ENCODE measurements at places on chromosomes 4 and X. TPM values are rescaled to one million over a fixed set of nuclear protein-coding genes. Genes with fewer than 3 reads are reported as not detected.

LIMCH1 gene
- 7.5 TPM for total RNA-seq

CLDN34 gene
- total RNA-seq, result not detected

TRIM2 gene
- total RNA-seq, result 10.1 TPM

CLNK gene
- not detected for total RNA-seq

CENPVL1 gene
- total RNA-seq, result not detected

COL4A5 gene
- 26.7 TPM for total RNA-seq

SLC26A1 gene
- total RNA-seq, result not detected

TLR1 gene
- total RNA-seq, result 3.2 TPM

C4orf51 gene
- total RNA-seq, result not detected

PF4V1 gene
- total RNA-seq, result not detected

CLGN gene
- total RNA-seq, result 0.32 TPM

SFRP2 gene
- not detected for total RNA-seq

RAB9B gene
- 0.32 TPM for total RNA-seq

PCDH7 gene
- total RNA-seq, result 9.7 TPM

SPOCK3 gene
- 0.32 TPM for total RNA-seq

FRMPD3 gene
- total RNA-seq, result not detected

GYPB gene
- total RNA-seq, result not detected

GLRA3 gene
- total RNA-seq, result not detected

DCAF8L2 gene
- 0.32 TPM for total RNA-seq

PDLIM3 gene
- total RNA-seq, result 58.5 TPM

FAM193A gene
- total RNA-seq, result 7.1 TPM

CXCL10 gene
- 12.2 TPM for total RNA-seq
